Osteocyte (in vitro differentiated cells): ENCODE measurements at places on chromosomes 1 and 21. TPM values are rescaled to one million over a fixed set of nuclear protein-coding genes. Genes with fewer than 3 reads are reported as not detected.
A peak's percentile ranks its signal among the peaks of the same experiment; 100 is the strongest.

The LRRN2 gene
- not detected in 2 replicates for total RNA-seq

- DNase-seq = peak; percentile 34
These were observed 738.8 kb downstream of the PTPRU start for GRCh38 chr1:29975036-29975694.

GRCh38 chr1:155801149-155801548, 55.9 kb downstream of the GON4L start:
- no peak for DNase-seq

- DNase-seq = no peak
These were observed 64.9 kb downstream of the SLC45A1 start for GRCh38 chr1:8382608-8383505.

- no peak for DNase-seq
These were observed 101.9 kb downstream of the PRRX1 start for GRCh38 chr1:170765712-170766330.
